Right renal pelvis (tissue), 4 donors: ENCODE measurements at places on chromosomes 6 and 20.

DNA sequence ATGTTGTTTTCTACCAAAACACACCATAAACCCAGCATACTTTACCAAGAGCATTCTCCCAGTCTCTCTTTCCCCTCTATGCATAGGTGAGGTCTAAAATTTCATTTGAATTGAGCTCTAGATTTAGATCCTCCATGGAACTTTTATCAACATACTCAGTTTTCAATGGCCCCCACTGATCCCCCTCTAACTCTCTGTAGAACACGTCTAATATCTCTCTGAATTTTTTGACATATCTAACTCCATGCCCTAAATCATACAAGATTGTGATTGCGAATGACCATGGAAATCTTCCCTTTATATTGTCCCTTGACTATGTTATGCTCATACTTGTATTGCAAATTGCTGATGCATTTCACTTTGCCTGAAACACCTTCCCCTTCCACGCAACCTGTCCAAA is 38.1 kb upstream of the HBS1L start:
- DNase-seq, result no peak

GRCh38 chr6:16413399-16413798 is 175.0 kb downstream of the GMPR start:
- no peak for DNase-seq

DNA sequence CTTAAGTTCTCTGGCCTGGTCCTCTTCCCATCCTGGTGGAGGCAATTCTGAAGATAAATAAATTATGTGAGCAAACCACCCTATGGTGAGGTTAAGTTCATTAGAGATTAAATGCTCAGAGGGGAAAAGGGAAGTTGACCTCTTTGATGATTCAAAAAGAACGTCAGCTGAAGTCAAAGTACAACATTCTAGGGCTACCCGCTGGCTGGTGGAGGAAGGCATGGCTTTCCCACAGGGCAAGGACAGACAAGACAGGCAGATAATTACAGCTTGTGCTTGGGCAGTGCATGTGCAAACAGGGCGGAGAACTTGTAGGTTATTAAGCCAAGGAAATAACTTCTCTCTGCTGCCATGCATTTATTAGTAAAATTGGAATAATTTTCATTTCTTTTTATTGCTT is 91.0 kb upstream of the SLC24A3 start:
- DNase-seq, result no peak

GRCh38 chr6:12967686-12968085 is 251.1 kb downstream of the PHACTR1 start:
- no peak for DNase-seq

GRCh38 chr20:53692465-53693067 is 98.9 kb upstream of the ZNF217 start:
- DNase-seq, result no peak

- no peak for DNase-seq
These were observed 25.5 kb downstream of the C6orf15 start for GRCh38 chr6:31086788-31087440.

GRCh38 chr6:45469663-45470062 is 91.9 kb upstream of the SUPT3H start:
- no peak for DNase-seq

DNA sequence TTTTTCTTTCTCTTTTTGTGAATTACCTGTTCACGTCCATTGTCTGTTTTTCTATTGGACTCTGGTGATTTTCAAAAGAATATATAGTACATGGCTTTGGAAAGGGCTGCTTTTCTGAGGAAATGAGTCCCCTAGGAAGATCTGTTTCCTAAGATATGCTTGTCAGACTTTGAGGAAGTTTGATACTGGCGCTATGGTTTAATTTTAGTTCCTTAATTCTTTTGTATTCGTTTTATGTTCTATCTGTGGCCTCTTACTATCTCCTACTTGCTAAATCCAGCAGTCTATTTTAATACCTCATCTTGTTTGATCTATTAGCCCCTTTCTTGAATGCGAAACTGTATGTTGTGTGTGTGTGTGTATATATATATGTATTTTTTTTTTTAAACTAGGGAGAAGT is 101.9 kb downstream of the LIN28B start:
- no peak for DNase-seq

DNA sequence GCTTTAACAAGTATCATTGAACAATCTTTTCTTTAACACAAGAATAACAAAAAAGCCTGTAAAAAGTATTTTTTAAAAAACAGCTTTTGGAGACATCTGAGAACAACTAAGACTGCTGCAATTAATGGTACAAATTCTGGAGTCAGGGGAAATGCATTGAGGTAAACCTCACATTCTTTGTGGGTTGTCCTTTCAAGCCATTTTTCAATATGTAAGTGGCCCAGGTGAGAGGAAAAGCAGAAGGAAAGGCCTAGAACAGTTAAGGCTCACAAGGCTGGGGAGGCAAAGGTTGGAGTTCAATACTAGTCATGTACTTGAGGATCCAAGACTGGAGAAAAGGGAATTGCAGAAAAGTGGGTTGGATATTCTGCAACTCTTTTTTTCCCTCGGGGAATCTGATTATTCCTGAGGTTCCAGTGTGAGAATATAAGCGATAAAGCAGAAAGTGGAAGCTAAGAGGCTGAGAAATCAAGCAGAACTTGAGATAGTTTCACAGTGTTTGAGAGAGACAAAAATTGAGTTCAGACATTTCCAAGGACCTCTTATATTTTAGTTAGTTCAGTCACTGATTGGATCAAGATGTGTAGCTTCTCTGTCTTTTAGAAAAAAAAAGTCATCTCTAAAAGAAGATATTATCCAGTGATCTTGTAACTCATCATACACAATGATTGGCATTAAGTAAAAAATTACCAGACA is 25.0 kb upstream of the TXLNB start:
- no peak for DNase-seq
